ENCODE measurements at places on chromosomes 4 and X. TPM values are rescaled to one million over a fixed set of nuclear protein-coding genes. Genes with fewer than 3 reads are reported as not detected.

Gene VCX3B
- total RNA-seq, result not detected

DNA sequence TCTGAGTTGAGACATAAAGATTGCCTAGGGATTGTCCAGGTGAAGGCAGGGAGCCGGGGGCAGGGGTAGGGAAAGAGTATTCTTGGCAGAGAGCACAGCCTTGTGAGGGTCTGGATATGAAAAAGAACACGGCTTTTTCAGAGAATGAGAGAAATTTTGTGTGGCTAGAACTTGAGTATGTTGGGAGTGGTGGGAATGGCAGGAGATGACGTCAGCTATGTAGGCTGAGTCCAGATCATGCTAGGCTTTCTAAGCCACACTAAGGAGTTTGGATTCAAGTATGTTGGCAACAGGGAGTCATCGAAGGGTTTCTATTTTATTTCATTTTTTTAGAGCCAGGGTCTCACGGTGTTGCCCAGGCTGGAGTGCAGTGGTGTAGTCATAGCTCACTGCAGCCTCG, 40.0 kb downstream of the SH2D1A start:
- H3K27ac ChIP-seq, result no peak overlapping the region
- H3K4me1 ChIP-seq, result no peaks in the 10 kb centered on the region
- DNase-seq, result no peak

Gene ATP2B3
- total RNA-seq, result 0.18 TPM

- DNase-seq, result peak; percentile 32
- no peak overlapping the region for H3K27ac ChIP-seq
- peaks cover 5% of the 10 kb centered on the region for H3K36me3 ChIP-seq
- H3K4me3 ChIP-seq, result no peak overlapping the region
- no peaks in the 10 kb centered on the region for H3K27me3 ChIP-seq
Measured at GRCh38 chr4:145511913-145512522, 30.4 kb downstream of the SMAD1 start.

- H3K27ac ChIP-seq, result no peak overlapping the region
- no peaks in the 10 kb centered on the region for H3K4me1 ChIP-seq
- H3K27me3 ChIP-seq, result no peaks in the 10 kb centered on the region
- peak; percentile 57 for DNase-seq
- no peaks in the 10 kb centered on the region for H3K36me3 ChIP-seq
Measured at GRCh38 chr4:186981161-186981560, 257.5 kb upstream of the FAT1 start.

Data from muscle of leg (tissue), 16 donors.